Kidney capillary endothelial cell (primary cell): ENCODE measurements at places on chromosomes 1 and 21.

DNA sequence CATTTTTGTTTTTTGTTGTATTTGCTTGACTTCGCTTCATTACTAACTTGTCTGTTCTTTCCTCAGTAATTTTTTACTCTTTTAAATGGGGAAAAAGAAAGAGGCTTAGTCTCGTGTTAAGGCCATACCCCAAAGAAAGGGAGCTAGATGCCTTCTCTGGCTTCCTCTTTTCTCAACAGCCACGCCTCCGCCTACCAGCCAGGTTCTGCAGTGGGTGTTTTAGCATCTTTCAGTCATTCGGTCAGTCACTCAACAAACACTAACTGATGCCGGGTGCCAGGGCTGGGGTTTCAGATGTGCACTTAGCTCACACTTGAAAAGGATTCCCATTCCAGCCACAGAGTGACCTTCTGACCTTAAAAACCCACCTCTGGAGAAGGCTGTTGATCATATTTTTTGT, 46.3 kb upstream of the VAV3 start:
- no peak for DNase-seq

DNA sequence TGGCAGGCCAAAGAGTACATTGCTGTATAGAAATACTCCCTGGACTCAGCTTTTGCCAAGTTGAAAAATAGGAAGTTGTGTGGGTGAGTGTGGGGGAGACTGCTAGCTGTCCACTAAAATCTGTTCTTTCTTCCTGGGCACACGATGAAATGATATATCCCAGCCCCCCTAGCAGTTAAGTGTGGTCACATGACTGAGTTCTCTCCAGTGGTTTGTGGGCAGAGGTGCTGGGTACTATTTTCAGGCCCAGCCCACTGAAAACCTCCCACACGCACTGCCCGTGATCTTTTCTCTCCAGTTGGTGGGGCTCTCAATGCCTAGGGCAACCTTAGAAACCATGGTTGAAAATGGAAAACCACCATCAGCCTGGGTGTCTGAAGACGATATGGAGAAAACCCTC, 119.7 kb upstream of the LMO4 start:
- no peak for DNase-seq

DNA sequence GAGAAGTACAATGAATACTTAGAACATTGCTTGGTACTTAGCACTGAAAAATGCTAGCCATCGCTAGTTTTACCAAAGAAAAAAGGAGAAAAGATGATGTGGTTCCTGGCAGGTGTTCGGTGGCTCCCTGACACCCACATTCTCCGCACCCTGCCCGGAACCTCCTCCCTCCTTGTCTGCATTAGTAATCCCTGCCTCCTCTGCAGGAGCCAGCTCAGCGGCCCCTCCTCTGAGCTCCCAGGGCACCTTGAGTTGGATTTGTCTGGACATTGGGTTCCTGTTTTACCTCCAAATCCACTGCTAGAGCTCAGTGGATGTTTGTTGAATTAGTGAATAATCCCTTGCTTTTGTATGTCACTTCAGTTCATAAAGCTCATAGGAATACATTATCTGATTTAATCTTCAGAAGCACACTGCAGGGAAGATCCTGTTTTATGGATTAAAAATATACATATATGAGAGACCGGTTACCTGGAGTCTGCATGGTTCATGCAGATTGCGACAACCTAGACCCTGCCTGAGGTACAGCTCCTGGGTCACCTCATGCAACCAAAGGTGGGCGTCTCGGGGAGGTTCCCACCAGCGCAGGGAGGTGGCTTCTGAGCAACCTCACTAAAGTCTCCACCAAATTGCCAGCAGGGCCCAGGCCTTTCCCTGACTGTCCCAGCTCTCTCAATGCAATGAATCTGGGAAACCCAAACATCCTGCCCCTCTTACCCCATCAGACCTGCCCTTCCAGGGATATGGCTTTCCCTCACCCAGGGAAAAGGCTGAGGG, 24.2 kb downstream of the PCAT6 start:
- no peak for DNase-seq

DNA sequence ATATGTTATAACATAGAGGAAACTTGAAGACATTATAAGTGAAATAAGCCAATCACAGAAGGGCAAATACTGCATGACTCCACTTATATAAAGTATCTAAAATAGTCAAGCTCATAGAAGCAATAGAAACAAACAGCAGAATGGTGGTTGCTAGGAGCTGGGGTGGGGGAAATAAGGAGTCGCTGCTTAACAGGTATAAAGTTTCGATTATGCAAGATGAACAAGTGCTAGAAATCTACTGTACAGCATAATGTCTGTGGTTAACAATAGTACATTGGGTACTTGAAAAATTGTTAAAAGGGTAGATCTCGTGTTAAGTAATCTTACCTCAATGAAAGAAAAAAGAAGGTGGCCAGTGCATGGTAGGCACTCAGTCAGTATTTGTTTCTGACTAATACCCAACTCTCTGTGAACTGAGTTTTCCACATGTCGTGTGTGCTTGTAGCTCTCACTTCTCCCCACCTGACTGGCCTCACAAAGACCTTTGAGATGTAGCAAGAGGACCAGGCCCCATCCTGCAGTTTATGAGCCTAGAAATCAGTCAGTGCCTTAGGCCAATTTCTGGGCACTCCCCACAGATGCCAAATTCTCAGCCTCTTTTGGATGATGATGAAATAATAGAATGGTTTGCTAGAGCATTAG, 14.7 kb upstream of the SPRR5 start:
- no peak for DNase-seq

DNA sequence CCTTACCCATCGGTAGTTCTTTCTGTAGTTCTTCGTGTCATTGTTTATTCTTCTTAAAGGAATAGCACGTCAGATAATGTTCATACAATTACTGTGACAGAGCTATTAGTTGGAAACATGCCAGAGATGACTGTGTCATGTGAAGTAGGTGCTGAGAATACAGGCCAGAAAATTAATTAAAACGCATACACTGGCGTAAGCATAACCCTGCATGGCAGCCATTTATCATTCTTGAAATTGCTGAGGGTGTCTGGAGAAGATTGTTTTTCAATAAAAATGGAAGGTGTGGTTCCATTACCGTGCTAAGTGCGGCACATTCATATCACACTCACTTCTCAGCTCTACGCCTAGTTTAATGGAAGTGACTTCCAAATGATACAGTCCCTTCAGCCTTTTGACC, 7.8 kb downstream of the ETS2 start:
- no peak for DNase-seq

DNA sequence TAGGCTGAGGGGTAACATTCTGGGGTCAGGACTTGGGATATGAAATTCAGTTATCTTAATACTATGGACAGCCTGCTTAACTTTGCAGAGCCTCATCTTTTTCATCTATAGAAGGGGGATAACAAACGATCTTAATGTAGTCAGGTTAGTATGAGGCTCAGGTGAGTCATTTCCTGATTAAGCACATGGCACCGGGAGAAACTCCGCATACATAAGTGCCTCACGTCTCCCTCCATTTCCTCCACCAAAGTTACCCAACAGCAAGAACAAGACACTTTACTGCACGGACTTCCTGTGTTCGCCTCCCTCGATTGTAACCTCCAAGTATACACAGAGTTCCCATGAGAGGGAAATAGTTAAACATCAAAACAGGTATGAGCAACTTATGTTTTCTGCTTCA, 112.7 kb upstream of the COA6 start:
- DNase-seq, result peak; percentile 49

DNA sequence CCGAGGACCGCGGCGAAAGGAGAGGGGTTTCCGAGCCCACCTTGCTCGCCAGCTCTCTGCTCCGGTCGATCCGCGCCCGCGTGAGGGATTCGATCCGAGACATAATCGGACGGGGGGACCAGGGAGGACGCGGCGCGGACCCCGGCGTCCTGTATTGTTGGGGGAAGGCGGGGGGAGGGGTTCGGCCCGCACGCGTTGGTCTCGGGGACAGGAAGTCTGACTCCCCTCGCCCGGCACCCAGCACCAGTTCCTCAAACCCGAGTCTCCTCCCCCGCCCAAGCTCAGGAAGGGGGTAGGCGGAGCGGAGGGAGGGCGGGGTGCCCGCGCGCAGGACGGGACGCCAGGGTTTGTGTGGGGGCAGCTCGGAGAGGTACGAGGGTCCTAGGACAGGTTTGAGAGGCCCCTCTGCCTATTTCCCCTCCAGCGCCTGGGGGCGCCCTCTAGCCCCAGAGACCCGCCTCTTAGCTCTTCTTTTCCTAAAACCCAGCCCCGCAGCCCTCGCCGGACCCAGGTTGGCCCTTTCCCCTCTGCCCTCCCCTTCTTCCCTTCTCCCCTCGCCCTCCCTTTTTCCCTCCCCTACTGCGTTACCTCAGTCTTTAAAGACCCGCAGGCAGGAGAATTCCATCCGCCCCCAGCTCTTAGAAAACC, at the start of gene ARHGEF2:
Gene ARHGEF2, minus strand, starts transcription at position 223 of the 648 bp plus-strand sequence. Its CDS starts 120 bp downstream, at position 103.
- DNase-seq, result no peak

DNA sequence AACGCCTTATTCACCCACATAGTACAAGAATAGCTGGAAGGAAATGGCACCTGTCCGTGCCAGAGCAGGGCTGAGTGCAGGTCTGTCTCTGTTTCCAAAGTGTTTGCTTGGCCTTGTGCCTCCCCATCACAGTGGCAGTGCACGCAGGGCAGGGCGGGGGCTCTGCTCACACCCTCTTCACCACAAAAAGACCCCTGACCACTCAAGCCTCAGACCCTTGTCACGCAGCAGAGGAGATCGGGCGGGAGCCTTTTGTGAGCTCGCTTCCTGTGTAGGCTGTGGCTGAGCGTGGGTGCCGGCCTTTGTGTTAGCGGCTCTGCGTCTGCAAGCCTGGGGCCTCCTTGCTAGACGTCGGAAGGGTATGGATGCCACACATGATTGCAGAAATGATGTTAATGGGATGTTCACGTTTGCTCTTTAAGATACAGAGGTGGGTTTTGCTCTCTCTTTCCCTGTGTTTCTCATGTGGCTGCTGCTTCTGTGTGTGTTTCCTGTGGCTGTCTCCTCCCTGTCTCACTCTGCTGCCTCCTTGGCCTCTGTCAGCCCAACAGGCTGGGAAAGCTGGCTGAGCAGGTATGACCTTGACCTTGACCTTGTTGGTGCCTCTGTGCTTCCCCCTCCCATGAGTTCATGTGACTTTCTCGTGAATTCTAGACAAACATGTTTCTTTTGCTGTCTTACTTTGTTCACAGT, 45.4 kb downstream of the S100B start:
- no peak for DNase-seq
